ENCODE measurements at places on chromosomes 3 and 15. TPM values are rescaled to one million over a fixed set of nuclear protein-coding genes. Genes with fewer than 3 reads are reported as not detected.

FEZF2 gene
- not detected for polyA plus RNA-seq

C3orf70 gene
- polyA plus RNA-seq: 0.42 TPM

COLQ gene
- 0.78 TPM for polyA plus RNA-seq

NEO1 gene
- 8.4 TPM for polyA plus RNA-seq

MRPL47 gene
- 229 TPM for polyA plus RNA-seq

CHP1 gene
- polyA plus RNA-seq: 62.3 TPM

SLC28A1 gene
- not detected for polyA plus RNA-seq

OXTR gene
- polyA plus RNA-seq: 5.5 TPM

PARP6 gene
- 18.3 TPM for polyA plus RNA-seq

FGD5 gene
- 7.4 TPM for polyA plus RNA-seq
